CD4-positive, alpha-beta T cell treated with Interleukin-4 for 4 hours (primary cell): ENCODE measurements at places on chromosomes 2 and 18.

- DNase-seq: no peak
Observed at GRCh38 chr2:41741951-41742595, 305.7 kb upstream of the PKDCC start.

- DNase-seq: peak; percentile 90
Observed at GRCh38 chr2:39216346-39217191, 27.2 kb downstream of the CDKL4 start.

DNA sequence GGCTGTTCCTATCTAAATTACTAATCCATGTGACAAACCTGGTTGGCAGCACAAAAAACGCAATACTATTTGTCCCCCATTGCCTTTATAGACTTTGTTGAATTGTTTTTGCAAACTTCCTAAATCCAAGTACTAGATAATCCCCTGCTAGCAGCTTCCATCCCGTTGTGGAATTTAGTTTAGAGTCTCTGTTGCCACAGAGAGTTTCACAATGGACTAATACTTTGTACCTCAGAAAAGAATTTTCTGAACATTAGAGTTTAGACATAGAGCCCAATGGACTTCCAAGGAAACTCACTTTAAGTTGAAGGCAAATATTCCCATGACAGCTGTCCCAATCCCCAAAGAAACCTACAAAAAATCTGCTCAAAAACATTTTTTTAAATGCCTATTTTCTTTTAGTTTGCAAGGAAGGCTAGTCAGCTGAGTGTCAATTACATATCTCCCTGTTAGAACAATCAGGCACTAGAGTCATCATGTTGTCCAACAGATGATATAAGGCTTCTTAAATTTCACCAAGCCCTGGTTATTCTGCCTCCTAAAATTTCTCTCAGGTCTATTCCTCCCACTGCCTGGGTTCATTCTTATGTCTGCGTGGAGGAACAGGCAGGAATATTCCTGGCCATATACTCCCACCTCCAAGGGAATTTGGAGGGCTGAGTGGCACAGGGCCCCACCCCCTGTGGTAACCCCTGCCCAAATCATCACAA, 27.2 kb downstream of the RNF152 start:
- DNase-seq: no peak

DNA sequence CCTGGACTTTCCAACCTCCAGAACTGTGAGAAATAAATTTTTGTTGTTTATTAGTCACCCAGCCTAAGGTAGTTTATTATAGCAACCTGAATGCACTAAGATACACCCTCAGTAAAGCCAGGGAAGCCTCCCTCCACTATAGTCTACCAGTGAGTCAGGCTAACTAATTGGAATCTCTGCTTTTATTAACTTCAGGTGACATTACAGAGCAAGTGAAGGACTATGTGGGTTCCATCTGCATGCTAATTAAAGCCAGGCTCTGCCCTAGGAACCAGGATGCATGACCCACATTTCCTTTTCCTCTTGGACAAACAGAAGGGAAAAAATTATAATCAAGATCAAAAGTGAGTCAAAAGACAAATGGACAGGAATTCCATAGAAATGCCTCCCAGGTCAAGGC, 56.1 kb downstream of the ZC3H8 start:
- DNase-seq: no peak

DNA sequence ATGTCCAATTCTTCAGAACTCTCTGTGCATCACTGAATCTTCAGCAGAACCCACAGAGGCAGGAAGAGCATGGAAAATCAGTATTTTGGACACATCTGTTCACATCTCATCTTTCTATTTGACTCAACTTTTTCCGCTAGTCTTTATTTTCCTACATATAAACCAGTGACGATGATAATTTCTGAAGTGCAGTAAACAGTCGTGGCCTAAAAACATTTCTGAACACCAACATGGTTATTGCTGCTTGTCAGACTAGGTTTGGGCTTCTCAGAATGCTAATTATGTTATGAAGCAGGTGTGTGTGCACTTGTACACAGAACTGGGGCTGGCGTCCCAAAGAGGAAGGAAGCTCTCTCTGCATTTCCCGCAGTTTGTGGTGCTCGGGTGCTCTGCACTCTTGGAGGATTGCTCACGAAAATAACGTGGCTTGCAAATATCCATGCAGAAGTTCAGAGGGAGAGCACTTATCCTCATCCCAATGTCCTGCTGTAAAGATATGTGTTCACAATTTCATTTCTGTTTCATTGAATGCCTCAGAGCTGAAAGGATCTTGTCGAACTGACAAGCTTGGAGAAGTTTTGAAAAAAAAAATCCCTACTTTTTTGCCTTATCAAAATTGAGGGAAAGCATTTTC, 50.8 kb downstream of the EDAR start:
- DNase-seq: no peak

GRCh38 chr18:22026362-22026761, 143.0 kb upstream of the GATA6 start:
- no peak for DNase-seq

- DNase-seq: no peak
Observed at GRCh38 chr2:174263997-174264396, 15.7 kb upstream of the OLA1 start.

GRCh38 chr2:221334481-221335218, 237.5 kb downstream of the EPHA4 start:
- DNase-seq: no peak

DNA sequence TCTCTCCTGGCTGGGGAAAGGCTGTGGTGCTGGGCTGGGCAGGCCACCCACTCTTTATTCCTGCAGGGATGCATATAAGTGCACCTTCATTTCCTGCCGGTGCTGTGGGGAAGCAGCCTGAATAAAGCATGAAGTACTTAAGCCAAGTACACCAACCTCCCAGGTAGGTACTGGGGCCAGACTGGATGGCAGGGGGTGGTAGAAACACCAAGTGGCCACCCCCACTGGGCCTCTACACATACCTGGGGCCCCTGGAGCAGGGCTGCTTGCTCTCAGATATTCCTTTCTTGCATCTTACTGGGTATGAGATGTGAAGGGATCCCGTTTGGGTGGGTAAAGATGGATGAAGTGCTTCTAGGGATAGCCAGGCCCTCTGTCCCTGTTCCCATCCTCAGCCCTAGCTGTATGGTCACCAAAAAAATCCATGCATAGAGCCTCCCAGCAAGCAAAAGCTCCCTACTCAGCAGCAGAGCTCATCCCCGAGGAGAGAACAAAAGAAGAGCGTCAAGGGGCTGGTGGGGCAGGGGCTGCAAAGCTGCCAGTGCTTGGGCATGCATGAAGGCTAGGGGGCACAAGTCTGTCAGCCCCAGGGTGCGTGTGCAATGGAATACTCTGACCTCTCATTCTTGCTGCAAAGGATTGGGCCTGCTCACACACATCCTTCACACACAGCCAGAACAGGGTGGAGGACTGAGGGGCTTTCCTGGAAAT, 22.0 kb downstream of the CCT7 start:
- DNase-seq: no peak

GRCh38 chr18:54284535-54284934, 15.2 kb downstream of the POLI start:
- DNase-seq: no peak

DNA sequence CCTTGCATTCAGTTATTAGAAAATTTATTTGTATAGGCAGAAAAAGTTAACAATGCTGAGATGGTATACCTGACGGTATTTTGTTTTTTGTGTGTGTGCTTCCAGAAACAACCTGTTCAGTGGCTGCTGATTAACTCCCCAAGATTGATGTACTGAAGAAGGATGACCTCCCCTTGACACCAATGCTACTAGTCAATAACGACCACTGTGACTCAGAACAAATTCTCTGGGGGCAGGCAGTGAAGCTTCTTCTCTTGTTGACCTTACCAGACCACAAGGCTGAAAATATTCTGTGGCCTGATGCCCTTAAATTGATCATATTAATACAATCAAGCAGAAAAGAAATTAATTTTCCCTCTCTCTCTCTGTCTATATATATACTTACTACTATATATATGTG, 1182.9 kb upstream of the CRIM1 start:
- no peak for DNase-seq

GRCh38 chr2:54638774-54639187, 84.7 kb upstream of the EML6 start:
- no peak for DNase-seq

GRCh38 chr2:157107460-157107859, 150.0 kb upstream of the GALNT5 start:
- no peak for DNase-seq

DNA sequence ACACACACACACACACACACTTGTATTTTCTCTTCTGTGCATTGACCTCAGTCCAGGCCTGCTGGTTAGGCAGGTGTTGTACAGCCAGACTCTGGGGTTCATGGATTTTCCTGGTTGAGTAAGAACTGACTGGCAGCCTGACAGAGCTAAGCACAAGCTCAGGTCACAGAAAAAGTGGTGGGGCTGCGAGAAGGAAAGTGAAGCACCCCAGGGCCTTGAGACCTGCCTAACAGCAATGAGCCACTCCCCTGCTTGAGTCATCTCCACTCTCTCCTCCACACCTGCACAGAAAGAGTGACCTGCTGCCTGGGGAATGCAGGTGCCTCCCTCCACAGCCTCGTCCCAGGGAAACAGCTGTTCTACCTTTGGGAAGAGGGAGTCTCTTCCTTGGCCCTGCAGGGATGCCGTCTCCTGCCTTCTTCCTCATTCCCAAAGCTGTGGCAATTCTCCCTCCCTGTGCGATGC, 91.4 kb upstream of the LGALSL start:
- DNase-seq: no peak

- DNase-seq: no peak
Observed at GRCh38 chr2:172089005-172089504, 3.7 kb downstream of the DLX1 start.

GRCh38 chr18:37668971-37669747, 103.6 kb upstream of the CELF4 start:
- no peak for DNase-seq
